ENCODE measurements at places on chromosomes 7 and 10. TPM values are rescaled to one million over a fixed set of nuclear protein-coding genes. Genes with fewer than 3 reads are reported as not detected.

DNA sequence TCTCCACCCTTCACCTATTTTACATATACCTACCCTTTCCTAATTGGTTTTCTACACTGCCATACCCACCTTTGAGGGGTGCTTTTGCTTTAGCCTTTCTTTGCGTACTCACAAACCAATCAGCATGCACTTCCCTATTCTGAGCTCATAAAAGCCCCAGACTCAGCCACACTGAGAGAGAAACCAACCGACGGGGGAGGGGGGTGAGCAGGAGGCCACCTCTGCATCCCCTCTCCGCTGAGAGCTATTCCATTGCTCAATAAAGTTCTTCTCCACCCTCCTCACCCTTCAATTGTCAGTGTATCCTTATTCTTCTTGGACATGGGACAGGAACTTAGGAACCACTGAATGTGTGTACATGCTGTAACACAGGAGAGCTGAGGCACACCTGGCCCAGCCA lies 9.0 kb upstream of the FKBP9 start:
- no peak for DNase-seq

DNA sequence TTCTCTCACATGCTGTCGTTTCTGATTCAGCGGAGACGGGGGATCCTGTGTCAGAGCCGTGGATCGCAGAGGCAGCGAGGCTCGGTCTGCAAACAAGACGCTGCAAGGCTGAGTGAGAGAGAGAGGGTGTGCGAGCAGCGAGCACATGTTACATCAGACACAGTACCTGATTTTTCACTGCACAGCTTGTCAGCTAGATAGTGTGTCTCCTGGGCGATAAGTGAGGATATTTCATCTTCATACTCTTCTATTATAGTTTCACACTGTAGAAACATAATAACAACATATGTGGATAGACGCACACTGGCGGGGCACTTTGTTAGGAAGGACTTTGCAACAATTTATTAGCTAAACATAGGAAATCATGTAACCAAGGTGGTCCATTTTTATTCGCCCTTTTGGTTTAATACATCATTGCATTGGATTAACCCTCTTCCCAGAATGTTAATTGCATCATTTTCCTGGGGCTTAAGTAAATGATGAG lies 39.5 kb downstream of the CNPY1 start:
- DNase-seq = no peak

DNA sequence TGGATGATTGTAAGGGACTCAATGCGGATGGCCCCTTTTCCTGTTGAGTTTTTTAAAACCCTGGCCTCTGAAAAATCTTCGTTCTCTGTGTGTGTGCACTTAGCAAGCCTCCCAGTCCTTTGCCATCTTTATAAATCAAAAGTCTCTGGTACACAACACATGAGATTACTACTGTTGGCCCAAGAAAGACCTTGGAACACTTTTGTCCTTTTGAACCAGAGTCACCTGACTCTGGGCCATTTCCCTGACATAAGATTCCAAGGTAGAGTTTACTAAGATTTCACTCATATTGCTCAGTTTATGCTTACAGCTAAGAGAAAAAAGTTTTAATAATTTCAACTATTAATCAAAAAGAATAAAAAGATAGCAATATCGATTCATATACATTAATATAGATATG lies 64.7 kb upstream of the IFRD1 start:
- no peak for DNase-seq

- DNase-seq = no peak
Observed at GRCh38 chr10:48302515-48303476, 3.7 kb upstream of the MAPK8 start.

DNA sequence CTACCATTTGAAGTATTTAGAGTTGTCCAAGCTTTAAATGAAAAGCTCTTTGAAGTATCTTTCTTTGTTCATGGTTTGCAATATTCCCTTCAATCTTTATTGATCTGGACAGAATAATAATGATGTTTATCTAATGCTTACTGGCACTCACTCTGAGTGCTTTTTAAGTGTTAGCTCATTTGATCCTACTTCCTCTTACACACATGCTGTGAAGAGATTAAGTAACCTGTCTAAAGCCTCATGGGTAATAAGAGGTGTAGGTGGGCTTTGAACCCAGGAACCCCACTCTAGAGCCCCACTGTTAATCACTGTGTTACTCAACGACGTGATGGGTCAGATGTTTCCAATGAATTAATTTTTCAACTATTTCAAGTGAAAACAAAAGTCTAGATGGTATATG lies 31.1 kb upstream of the ADD3 start:
- no peak for DNase-seq

DNA sequence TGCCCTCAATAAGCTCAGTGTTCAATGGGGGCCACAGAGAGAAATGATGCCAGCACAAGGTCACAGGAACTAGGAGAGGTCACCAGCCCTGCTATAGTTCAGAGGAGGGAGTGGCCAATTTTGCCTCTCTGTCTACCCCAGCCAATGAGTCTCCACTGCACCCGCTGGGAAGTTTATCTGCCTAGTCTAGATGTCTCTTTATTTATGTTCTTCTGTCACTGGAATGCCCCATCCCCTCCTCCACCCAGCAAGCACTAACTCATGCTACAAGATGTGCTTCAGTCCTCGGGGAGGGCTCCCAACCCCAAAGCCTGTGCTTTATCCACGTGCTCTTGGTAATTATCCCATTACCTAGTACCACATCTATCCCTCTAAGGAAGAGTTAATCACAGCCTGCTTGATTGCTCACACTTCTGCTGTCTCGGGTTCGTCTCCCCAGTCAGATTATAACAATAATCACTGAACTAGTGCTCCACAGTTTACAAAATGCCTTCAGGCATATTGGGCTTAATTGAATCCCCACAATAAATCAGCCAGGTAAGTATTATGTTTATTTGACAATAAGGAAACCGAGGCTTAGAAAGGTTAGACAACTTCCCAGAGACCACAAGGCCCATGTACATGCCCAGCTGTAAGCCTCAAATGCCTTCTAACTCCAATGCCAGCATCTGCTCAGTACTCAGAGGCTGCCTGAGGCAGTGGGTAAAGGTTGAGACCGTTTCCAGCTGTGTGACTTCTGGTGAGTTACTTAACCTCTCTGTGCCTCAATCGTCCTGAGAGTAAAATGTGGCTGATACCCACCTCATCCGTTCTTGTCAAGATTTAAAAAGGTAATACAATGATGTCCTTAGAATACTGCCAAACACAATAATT lies 3.9 kb downstream of the HIP1 start:
- DNase-seq = no peak

- no peak for DNase-seq
Observed at GRCh38 chr10:11245510-11245909, 227.8 kb downstream of the CELF2 start.

Gene NPTX2
- total RNA-seq = 69.4 TPM

Gene GSAP
- 16.1 TPM for total RNA-seq

Gene PDZD7
- total RNA-seq = 0.43 TPM

Gene RBP3
- not detected for total RNA-seq

Gene RELN
- 1.4 TPM for total RNA-seq
